NCI-H2029 (cell line): ENCODE measurements at places on chromosomes 5 and 9.

DNA sequence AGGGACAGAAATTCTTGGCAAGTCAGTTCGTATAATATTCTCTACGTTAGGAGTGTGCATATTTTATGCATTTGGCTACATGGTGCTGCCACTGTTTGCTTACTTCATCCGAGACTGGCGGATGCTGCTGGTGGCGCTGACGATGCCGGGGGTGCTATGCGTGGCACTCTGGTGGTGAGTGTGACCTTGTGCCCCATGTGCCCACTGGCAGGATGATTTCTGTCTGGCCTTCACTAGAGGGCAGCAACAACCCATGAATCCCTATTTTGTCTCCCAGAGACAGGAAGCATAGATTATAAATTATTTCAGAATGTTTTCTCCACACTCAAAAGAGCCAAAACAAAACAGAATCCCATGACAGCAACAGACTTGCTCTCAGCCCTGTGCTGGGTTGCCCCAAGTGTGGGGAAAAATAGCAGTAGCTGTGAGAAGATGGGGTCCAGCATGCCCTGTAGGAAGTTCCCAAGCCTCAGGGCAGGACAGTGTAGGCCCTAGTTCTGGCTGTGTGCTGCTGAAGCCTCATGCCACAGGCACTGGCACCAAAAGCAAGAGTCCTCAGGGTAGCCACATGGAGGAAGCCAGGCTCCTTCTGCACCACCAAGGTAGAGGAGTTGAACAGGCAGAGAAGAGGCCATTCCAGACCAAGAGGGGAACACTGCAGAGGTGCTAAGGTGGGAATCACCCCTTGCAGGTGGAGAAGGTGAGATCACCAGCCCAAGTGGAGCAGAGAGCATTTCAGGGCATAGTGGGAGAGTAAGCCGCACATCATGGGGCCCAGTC lies 16.0 kb downstream of the SLC22A5 start:
- peak; percentile 63 for DNase-seq

DNA sequence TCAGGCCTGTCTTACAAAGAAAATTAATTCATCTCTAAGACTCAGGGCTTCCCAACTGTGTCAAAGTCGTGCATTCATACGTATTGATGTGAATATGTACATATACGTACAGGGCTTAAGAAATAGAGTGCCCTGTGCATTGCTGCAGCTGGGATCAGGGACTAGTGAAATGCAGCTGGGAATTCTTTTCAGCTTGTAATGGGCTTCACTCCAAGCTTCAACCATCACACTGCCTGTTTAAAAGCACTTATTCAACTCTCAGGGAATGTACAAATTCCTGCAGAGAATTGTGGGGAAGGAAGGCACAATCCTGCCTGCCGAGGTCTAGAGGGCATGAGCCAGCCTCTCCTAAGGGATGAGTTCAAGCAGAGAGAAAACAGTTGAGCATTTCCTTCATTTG lies 59.6 kb upstream of the MAN2A1 start:
- DNase-seq: no peak

DNA sequence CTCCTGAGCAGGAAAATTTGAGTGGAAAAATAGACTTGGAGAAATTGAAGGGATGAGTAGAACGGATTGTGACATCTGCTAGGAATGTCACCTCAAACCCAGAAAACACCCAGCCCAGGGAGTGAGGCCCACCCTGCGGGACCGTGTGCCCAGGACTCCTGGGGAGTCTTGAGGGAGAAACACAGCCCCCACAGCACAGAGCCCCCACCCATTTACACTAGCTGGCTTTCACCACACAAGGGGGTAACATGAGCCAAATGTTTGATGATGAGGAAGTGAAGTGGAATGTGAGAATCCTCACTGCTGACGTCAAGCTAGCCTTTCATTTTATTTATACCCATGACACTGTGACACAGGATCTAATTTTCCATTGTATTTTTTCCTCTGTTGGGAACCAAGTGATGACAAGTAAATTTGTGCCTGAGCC lies 42.8 kb upstream of the PDE8B start:
- DNase-seq: peak; percentile 75

DNA sequence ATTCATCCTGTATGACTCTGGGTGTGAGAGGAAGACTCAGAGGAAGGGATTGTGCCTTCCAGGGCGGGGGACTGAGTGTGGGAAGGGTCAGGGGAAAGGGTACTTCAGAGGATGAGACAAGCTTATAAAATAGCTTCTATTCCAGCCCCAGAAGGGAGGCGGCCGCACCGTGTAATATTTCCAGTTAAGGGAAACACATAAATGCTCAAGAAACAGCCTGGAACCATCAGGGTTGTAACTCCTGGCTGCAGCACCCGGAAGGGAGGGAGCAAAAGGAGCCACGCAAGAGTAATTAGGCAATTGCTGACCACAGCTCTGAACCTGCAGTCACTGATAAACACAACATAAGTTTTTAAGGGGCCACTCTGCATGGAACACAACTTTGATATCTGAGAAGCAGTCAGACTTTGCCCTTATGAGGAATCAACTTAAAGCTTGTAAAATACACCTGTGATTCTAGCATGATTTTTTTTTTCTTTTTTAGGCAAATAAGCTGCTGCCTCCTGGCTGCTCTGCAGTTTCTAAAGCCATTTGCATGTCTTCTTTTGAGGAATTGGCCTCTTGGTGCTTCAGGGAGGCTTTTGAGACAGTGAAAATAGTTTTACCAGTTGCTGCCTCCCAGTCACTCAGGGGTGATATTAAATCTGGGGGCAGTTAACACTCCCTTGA lies 382.7 kb downstream of the ENC1 start:
- no peak for DNase-seq

- no peak for DNase-seq
Measured at GRCh38 chr9:17936365-17936764, 357.5 kb downstream of the SH3GL2 start.
